SJCRH30 (cell line): ENCODE measurements at places on chromosomes 7 and 10. TPM values are rescaled to one million over a fixed set of nuclear protein-coding genes. Genes with fewer than 3 reads are reported as not detected.

DNA sequence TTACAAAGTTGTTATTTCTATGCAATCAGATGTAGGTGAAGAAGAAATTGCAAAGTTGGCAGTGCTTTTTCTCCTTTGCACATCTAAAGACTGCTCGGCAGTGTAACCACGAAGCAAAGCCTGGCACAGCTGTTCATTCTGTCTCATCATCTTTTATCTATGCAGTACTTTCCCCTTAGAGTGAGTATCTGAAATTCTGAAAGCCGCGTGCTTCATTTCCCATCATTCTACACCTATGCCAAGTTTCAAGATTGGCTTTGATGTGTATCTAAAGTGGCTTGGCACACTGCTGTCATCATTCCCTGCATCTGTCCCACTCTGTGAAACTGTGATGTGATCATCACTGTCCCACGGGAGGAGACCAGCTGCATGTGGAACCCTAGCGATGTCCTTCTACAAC lies 15.2 kb downstream of the SOSTDC1 start:
- H3K4me1 ChIP-seq = peaks cover 11% of the 10 kb centered on the region
- H3K36me3 ChIP-seq = no peaks in the 10 kb centered on the region
- no peak overlapping the region for H3K4me3 ChIP-seq
- H3K27me3 ChIP-seq = no peaks in the 10 kb centered on the region

DNA sequence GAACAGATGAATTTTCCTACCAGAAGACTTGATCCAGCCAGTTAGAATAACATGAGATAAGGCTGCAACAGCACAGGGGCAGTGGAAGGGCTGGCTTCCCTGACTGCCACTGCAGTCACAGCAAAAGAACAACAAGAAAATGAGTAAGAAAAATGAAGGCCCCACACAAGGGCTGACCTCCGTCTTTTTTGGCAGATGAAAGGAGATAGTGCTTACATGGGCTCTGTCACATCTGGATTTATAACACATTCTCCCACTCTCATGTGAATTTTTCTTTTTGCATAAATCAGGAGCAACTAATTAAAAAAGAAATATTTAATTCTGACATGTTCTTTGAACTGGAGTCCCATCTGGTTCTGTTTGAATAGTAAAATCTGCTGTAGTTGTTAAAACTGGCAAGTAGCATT lies 99.6 kb downstream of the NRP1 start:
- peaks cover 15% of the 10 kb centered on the region for H3K4me1 ChIP-seq
- H3K36me3 ChIP-seq = no peaks in the 10 kb centered on the region

DNA sequence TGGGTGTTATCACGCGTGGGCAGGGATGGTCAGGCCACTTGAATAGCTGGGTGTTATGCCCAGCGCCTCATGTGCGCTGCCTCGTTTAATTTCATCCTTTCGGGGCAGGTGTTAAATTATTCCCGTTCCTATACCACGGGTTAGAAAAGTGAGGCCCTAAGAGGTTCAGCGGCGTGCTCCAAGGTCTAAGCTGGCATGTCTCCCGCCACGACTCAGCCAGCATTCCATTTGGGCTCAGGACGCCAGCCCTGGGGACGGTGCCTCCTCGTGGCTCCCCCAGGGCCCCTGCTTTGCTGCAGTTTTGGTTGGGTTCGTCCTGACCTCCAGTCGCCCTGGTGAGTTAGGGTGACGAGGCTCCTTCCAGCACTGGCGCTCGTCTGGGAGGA lies 124.5 kb downstream of the TRRAP start:
- no peaks in the 10 kb centered on the region for H3K4me1 ChIP-seq
- H3K27me3 ChIP-seq = no peaks in the 10 kb centered on the region
- no peak overlapping the region for H3K27ac ChIP-seq
- no peak for DNase-seq

EZH2 gene
- 64.8 and 75.7 TPM in 2 replicates for total RNA-seq

DNA sequence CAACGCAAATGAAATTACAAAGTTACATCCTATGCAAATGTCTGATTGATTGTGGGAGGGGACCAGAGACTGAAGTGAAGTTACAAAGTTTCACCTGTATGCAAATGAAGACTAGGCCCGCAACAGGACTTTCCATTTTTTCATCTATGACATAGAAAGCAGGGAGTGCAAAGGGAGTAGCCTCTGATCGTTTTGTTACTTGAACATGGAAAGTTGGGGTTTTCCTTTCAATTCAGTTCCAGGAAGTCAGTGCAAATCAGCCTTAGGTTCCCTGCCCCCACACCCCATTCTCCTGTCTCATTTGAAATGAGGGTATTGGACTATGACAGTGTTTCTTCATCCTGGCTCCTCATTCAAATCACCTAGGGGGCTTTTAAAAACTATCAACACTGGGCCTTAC lies 96.9 kb upstream of the HABP2 start:
- H3K27me3 ChIP-seq = no peaks in the 10 kb centered on the region
- DNase-seq = no peak
- no peak overlapping the region for H3K27ac ChIP-seq
- peaks cover 7% of the 10 kb centered on the region; the same call in 1 of the 2 replicates for H3K4me1 ChIP-seq
- H3K36me3 ChIP-seq = no peaks in the 10 kb centered on the region
- no peak overlapping the region for H3K4me3 ChIP-seq

GRCh38 chr10:46250481-46250880 lies 36.3 kb upstream of the ANTXRL start:
- no peaks in the 10 kb centered on the region for H3K36me3 ChIP-seq
- H3K27ac ChIP-seq = no peak overlapping the region
- no peaks in the 10 kb centered on the region for H3K27me3 ChIP-seq
- H3K4me3 ChIP-seq = no peak overlapping the region

DNA sequence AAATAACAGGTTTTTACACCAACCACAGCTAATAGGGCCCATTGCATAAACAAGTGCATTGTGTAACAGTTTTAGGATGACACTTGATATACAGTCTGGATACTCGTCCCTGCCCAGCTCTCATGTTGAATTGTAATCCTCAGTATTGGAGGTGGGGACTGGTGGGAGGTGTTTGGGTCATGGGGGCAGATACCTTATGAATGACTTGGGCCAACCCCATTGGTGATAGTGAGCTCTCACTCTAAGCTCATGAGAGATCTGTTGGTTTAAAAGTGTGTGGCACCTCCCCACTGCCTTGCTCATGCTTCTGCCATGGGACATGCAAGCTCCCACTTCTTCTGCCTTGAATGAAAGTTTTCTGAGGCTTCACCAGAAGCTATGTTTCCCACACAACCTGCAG lies 136.7 kb downstream of the PDE1C start:
- no peaks in the 10 kb centered on the region for H3K36me3 ChIP-seq
- no peak for DNase-seq
- H3K4me3 ChIP-seq = no peak overlapping the region
- no peak overlapping the region for H3K27ac ChIP-seq

- H3K4me3 ChIP-seq = no peak overlapping the region
- H3K27me3 ChIP-seq = no peaks in the 10 kb centered on the region
- H3K27ac ChIP-seq = no peak overlapping the region
- H3K4me1 ChIP-seq = peaks cover 10% of the 10 kb centered on the region
- no peak for DNase-seq
Measured at GRCh38 chr7:3191548-3191947, 109.5 kb upstream of the SDK1 start.
